ENCODE measurements at places on chromosomes 3 and 15.

DNA sequence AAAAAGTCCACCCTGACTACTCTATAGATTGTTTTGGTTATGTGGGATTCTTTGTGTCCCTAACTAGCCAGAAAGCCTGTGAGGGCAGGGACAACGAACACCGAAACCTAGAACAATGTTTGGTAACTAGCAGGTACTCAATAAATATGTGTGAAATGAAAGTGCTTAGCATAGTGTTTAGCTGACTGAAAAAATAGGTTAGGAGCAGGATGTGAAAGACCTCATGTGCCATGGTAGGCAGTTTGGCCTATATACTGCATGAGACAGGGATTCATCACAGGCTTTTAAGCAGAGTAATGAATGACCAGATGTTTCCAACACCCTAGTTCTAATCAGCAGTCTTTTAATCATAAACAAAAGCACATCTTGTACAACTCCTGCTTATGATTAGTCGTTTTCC lies 64.2 kb downstream of the MYO5A start:
- DNase-seq: no peak

- no peak for DNase-seq
Observed at GRCh38 chr3:125587039-125587648, 8.2 kb downstream of the OSBPL11 start.

DNA sequence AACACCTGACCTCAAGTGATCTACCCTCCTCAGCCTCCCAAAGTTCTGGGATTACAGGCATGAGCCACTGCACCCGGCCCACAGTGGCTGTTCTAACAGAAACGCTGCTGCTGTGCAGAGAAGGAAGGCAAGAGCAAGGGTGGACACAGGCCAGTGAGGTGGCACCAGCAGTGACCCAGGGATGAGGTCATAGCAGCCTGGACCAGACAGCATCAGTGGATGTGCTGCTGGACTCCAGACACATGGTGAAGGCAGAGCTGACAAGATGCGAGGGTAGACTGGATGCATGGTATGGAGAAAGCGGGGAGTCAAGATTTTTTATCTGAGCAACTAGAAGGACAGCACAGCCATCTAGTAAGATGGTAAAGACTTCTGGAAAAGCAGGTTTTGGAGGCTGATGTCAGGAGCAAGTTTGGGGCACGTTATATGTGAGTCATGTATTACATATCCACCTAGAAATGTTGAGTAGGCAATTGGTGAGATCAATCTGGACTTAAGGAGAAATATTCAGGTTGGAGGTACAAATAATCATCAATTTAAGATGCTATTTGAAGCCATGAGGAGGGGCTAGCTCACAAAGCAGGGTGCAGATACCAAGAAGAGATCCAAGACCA lies 22.1 kb upstream of the TJP1 start:
- DNase-seq: no peak

GRCh38 chr3:43399034-43399433 lies 112.7 kb downstream of the SNRK start:
- no peak for DNase-seq

GRCh38 chr15:35437157-35437556 lies 108.8 kb downstream of the DPH6 start:
- DNase-seq: no peak

DNA sequence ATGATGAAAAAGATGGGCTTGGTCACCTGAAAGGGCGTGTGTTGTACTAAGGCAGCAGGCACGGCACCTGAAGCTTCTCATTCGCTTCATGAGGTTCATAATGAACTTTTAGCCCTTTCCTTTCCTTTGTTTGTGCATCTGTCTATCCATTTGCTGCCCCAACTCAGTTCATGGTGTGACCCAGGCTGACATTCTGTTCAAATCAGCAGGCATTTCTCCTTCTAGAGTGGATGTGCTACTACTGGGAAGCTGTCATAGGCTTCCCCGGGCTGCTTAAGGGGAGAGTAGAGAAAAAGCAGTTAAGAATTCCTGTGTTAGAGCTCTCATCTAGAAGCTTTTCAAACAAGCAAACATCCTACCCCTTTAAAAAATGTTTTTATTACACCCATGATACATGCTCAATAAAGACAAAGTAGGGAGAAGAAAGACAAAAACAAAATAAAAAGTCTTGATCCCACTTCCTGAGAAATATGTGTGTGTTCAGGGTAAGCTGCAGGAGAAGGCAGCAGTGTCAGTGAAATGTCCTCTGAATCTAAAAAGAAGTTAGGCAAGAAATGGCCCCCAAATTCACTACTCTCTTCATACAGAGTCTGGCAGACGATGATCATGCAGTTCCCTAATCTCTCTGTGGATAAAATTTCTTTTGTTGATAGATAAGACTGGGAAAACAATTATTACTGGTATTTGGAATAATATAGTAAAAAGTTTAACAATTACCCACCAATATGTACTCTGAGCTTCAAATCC lies 136.9 kb upstream of the PFN2 start:
- no peak for DNase-seq

GRCh38 chr15:29968895-29969561 lies 113.7 kb upstream of the GOLGA8J start:
- DNase-seq: no peak

DNA sequence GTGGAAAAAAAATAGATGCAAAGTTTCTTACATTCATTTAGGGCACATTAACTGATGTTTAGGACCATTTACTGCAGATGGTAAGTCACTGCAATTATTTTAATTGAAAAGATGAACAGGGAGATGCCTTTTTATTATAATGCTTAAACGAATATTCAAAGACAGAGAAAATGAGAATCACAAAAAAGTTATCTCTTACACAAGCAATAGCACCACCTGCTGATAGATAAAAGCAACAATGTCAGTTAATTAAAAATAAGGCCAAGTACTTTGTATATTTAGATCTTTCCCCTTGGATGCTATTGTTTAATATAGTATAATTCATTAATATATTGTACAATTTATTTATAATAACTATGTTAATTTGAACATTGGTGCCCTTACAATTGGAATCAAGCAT lies 55.9 kb downstream of the IFT80 start:
- DNase-seq: no peak
